ENCODE measurements at places on chromosomes 4 and X.

DNA sequence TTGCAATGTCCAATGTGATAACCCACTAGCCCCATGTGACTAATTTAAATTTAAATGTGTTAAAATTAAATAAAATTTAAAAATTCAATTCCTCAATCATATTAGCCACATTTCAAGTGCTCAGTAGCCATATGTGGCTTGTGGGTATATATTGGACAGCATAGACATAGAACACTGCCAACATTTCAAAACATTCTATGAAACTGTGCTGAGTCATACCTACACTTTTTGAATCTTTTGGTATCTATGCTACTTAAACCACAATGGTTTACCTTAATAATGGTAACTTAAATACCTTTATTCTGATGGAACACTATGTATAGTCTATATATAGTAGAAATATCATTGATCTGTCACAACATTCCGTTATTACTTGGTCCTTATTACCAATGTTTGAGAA lies 223.4 kb upstream of the ATOH1 start:
- no peak for DNase-seq

DNA sequence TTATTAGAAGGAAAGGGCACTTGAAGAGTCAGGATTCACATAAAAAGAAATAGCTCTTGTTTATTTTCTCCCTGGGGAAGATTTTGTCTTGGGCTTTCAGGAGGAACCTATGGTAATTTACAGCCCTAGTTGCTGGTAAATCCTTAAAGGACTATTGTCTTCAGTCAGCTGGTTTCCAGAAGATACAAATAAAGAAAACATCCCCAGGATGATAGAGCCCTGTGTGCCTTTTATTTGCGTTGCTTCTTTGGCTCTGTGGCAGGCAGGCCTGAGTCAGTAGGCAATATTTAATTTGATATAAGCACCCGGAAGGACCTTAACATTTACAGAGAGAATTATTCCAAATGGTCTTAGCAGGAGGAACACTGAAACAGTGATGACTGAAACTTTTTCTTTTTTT lies 131.0 kb upstream of the SLC34A2 start:
- no peak for DNase-seq

GRCh38 chr4:499567-499966 lies 557 bp downstream of the PIGG start:
- no peak for DNase-seq

DNA sequence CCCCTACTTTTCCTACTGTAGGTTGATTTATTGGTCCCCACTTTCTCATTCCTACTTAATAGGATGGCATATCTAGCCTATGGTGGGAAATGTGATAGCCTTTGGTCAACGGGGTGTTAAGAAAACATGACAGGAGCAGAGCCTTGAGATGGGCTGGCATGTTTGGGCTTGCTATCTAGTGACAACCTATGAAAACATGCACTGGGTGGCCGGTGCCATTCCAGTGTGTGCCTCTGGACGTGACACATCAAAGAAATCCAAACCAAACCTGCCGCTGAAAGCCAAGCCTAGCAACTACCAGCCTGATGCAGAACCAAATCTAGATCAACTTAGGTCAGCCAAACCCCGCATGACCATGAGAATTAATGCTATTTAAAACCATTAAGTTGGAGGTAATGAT lies 317.6 kb downstream of the DMD start:
- no peak for DNase-seq

GRCh38 chrX:19640693-19641374 lies 125.5 kb upstream of the MAP3K15 start:
- DNase-seq: no peak

Data from activated T-cell treated with anti-CD3 and anti-CD28 coated beads for 48 hours (primary cell).